ENCODE measurements at places on chromosomes 2 and 18.

DNA sequence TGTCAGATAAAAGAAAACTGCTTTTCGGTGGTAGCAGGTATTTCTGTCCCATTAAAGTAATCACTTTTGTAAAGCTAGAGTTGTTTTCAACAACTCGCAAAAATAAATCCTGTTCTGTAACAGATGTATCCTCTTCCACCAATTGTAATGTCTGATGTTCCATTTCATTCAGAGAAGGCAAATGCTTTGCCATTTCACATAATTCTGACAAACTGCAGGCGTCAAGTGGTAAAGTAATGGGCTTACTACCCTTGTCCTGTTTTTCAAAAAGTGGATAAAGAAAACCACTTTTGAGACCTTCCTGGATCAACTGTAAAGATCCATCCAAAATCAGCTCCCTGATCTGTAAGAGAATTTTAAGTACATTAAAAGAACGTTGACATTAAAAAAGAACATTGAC, 16.6 kb downstream of the METTL4 start:
- no peak for DNase-seq

DNA sequence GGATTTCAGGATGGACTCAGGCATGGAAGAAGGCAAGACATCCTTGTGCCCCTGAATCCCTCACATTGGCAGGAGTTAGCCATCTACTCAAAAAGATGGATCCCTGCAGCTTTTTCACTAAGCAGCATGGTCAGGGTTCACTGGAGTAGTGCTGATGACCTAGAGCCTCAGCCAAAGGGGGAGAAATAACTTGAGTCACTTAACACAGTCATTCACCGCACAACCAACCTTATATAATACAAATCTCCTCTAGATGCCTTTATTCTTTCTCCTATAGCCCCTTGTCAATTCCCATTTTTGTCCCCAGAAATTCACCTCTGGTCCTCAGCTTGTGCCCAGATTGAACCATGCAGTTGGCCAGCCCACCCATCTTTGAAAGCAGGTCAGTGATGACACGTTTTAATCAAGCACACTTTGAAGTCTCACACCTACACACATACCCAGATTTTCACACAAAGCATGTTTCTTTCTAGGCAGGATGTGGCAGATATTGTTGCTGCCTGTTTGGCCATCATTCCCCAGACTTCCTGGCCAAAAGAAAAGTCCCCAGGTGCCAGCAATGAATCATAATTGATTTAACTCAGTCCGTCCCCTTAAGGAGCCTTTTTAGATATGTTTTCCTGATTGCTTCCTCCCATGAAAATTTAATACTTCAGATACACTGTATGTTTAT, 84.2 kb downstream of the LBH start:
- DNase-seq, result no peak

- DNase-seq, result no peak
Observed at GRCh38 chr2:74390606-74391005, 10.5 kb upstream of the DCTN1 start.

GRCh38 chr2:70710038-70710690, 57.8 kb downstream of the ADD2 start:
- no peak for DNase-seq

GRCh38 chr2:223101340-223102039, 49.5 kb downstream of the KCNE4 start:
- DNase-seq, result no peak

DNA sequence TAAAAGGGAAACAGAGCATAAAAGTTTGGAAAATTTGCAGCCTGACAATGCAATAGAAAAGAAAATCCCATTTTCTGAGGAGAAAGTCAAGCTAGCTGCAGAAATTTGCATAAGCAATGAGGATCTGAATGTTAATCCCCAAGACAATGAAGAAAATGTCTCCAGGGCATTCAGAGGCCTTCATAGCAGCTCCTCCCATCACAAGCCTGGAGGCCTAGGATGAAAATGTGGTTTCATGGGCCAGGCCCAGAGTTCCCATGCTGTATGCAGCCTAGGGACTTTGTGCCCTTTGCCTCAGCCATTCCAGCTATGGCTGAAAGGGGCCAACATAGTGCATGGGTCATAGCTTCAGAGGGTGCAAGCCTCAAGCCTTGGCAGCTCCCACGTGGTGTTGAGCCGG, 10.3 kb upstream of the SCN1A start:
- DNase-seq, result no peak
